A549 treated with DMSO at 1 μM for 4 hours (cell line): ENCODE measurements at places on chromosomes 4 and X. TPM values are rescaled to one million over a fixed set of nuclear protein-coding genes. Genes with fewer than 3 reads are reported as not detected.

The NEXMIF gene
- 0.01 to 0.23 TPM (median 0.02 TPM) in 4 of 5 replicates, not detected in the other for total RNA-seq

The ARHGAP36 gene
- total RNA-seq = not detected in 5 replicates

The ENPP6 gene
- not detected in 5 replicates for total RNA-seq

The TIGD4 gene
- total RNA-seq = 0.09 to 0.31 TPM (median 0.23 TPM) in 5 replicates

The ABLIM2 gene
- 0.39 to 0.80 TPM (median 0.50 TPM) in 5 replicates for total RNA-seq

The MAGEB1 gene
- not detected in 5 replicates for total RNA-seq

The RIPPLY1 gene
- total RNA-seq = 0.08 to 0.11 TPM in 2 of 5 replicates, not detected in the others

The FAT1 gene
- total RNA-seq = 147 to 196 TPM (median 151 TPM) in 5 replicates

The ARMCX5 gene
- total RNA-seq = 8.6 to 18.3 TPM (median 11.6 TPM) in 5 replicates

The LANCL3 gene
- total RNA-seq = 0.01 TPM in 1 of 5 replicates, not detected in the others

The JADE1 gene
- total RNA-seq = 14.3 to 20.3 TPM (median 18.9 TPM) in 5 replicates

The CBLL2 gene
- total RNA-seq = not detected in 5 replicates

The ARHGAP6 gene
- not detected in 5 replicates for total RNA-seq

The ESX1 gene
- 0.05 to 0.17 TPM (median 0.10 TPM) in 4 of 5 replicates, not detected in the other for total RNA-seq

The GPR143 gene
- 0.06 to 0.20 TPM (median 0.11 TPM) in 3 of 5 replicates, not detected in the others for total RNA-seq

The SULT1B1 gene
- 0.01 TPM in 2 of 5 replicates, not detected in the others for total RNA-seq

The GLRB gene
- total RNA-seq = 0.75 to 0.95 TPM (median 0.88 TPM) in 5 replicates

The GAB3 gene
- total RNA-seq = 0.30 to 0.76 TPM (median 0.42 TPM) in 5 replicates

The NOX1 gene
- 0.10 to 0.17 TPM (median 0.11 TPM) in 3 of 5 replicates, not detected in the others for total RNA-seq

The MAGEE2 gene
- not detected in 5 replicates for total RNA-seq

The PAGE1 gene
- 0.28 to 0.43 TPM in 2 of 5 replicates, not detected in the others for total RNA-seq

The RAB33A gene
- total RNA-seq = 0.21 to 0.57 TPM (median 0.25 TPM) in 4 of 5 replicates, not detected in the other

The CT45A3 gene
- total RNA-seq = 0.10 to 0.16 TPM in 2 of 5 replicates, not detected in the others

The ZCCHC18 gene
- 0.07 to 0.87 TPM (median 0.24 TPM) in 4 of 5 replicates, not detected in the other for total RNA-seq

The SLC25A6 gene
- total RNA-seq = 424 to 488 TPM (median 443 TPM) in 5 replicates

The ARR3 gene
- total RNA-seq = not detected in 5 replicates

The MSX1 gene
- total RNA-seq = 7.5 to 12.4 TPM (median 11.0 TPM) in 5 replicates

The AKAP4 gene
- total RNA-seq = not detected in 5 replicates

The SYNPO2 gene
- 0.83 to 1.8 TPM (median 1.6 TPM) in 5 replicates for total RNA-seq

The L1CAM gene
- total RNA-seq = 21.2 to 25.8 TPM (median 21.8 TPM) in 5 replicates

The SFRP2 gene
- total RNA-seq = not detected in 5 replicates
